ENCODE measurements at places on chromosomes 7 and 10. TPM values are rescaled to one million over a fixed set of nuclear protein-coding genes. Genes with fewer than 3 reads are reported as not detected.
A peak's percentile ranks its signal among the peaks of the same experiment; 100 is the strongest.

PRKAR1B gene
- 3.8 TPM for total RNA-seq

DNA sequence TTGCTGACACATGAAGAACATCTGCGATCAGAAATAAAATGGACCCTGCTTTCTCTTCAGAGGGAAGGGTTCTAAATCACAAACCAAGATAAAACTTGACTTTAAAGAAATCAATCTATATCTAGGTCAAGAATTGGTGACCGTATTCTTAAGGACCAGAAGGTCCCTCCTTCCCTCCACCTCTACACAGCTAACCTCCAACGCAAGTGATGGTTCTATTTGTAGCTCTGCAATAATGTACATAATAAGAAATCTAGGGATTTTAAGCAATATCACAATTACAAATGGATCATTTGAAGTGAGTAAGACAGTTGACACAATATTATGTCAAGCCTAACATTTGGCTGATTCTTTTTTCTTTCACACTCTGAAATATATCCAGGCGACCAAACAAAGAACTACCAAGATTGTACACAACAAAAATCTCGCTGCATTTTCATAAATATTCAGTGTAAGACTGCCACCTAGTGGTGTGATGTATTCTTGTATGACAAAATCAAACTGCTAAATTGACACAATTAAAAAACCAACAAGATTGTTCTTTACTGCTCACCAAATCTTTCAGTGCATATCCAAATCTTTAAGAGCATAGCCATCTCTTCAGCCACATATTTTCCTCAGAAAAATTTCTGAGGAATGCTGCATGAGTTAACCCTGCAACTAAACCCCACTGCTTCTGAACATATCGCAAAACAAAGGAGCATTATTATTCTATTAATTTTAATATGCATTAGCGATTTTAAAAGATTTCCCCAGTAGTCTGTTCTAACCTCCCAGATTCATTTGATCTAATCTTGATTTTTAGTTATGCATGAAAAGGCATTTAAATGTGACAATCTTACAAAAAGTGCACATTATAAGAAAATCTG is 44.5 kb downstream of the ICA1 start:
- DNase-seq: no peak

DNA sequence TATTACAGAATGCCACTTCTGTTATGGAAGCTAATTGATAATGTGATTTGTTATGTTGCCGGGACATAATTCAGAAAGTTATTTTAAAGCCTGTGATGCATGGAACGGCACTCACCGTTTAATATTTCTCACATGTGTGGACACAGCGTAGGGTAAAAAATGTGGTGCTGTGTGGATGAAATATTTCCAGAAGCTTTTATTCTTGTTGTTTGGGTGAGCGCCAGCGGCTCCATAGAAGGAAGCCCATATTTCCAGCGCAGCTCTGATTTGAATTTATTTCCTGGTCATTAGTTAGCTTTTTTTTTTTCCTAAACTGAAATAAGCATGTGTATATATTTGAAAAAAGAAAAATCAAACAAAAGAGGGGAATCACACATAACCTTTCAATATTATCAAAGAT is 20.2 kb upstream of the NKX6-2 start:
- peak; percentile 8 for DNase-seq

CAMK2B gene
- total RNA-seq: 78.4 TPM

DNA sequence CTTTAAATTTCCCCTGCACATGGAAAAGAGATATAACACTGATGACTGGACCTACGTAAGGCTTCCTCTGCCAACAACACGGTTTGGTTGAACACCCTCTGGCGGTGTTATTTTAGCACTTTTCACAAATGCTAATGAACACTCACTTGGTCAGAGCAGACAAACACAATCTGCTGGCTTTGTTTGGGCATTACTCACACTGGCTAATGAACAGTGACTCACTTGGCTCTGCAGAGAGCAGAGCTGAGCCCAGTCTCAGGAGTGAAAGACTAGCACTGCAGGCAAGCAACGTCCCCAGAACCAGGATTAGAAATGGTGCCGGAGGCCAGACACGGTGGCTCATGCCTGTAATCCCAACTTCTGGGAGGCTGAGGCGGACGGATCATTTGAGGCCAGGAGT is 430.8 kb downstream of the PLXNA4 start:
- peak; percentile 65 for DNase-seq

CDC14C gene
- not detected for total RNA-seq

DNA sequence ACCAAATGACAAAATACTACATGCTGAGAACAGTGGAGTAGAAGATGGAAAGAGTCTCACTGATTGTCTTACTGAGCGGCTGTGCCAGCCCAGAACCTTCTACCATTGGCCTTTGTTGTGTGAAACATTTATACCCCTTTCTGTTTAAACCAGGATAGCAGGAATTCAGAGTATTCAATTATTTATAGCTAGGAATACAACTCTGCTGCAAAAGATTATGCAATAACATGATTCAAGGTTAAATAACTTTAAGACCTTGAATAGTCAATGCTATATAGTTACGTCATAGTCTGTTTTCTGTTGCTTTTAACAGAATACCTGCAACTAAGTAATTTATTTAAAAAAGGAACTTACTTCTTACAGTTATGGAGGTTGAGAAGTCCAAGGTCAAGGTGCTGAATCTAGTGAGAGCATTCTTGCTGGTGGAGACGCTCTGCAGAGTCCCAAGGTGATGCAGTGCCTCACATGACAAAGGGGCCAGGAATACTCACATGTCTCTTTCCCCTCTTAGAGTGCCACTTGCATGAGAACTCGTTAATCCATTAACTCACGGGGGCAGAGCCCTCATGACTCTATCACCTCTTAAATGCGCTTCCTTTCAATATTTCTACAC is 371.8 kb downstream of the MDFIC start:
- DNase-seq: no peak

THSD7A gene
- 0.21 TPM for total RNA-seq

- DNase-seq: no peak
Measured at GRCh38 chr10:89481662-89482061, 53.7 kb downstream of the SLC16A12 start.

DNA sequence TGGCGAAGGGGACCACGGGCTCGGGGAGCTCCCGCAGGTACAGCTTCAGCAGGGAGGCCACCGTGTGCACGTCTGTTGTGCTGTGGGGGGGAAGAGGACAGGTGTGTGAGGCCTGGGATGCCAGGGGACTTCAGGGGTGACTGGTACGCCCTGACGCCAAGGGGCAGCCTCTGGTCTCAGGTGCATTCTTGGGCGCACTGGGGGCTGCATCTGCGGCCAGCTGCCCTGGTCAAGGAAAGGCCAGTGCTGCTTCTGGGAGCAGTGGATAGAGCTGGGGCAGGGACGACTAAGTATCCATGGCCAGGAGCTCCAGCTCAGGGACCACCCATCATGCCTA is 148.5 kb downstream of the MAPK8 start:
- DNase-seq: no peak

DNA sequence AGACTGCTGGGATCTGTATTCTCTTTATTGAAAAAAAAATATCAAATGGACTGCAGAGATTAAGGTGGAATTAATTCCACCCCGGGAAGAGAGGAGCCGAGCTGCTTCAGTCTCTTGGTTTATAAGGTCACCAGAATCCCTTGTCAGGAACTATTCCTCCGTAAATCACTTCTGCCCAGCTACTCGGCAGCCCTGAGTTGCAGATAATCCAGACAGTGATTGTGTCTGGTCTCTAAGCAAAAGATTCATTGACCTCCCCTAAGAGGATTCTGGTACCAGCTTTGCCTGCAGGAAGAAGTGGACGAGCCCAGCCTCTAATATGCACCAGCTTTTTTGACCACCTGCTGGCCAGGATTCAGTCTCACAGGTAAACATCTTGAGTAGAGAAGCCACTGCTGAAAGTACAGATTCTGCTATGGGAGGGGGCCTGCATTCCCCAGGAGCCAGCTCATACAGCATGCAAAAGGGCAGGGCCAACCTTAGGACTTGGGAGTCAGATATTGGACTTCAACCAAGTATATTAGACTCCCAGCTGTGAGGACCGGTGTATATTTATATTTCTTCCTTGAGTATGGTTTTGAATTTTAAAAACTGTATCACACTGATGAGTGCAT is 27.1 kb upstream of the PLXNA4 start:
- no peak for DNase-seq

CTAGE4 gene
- total RNA-seq: not detected

WEE2 gene
- total RNA-seq: not detected

Measured in psoas muscle (tissue), 8 donors.